ENCODE measurements at places on chromosomes 5 and 9. TPM values are rescaled to one million over a fixed set of nuclear protein-coding genes. Genes with fewer than 3 reads are reported as not detected.

DNA sequence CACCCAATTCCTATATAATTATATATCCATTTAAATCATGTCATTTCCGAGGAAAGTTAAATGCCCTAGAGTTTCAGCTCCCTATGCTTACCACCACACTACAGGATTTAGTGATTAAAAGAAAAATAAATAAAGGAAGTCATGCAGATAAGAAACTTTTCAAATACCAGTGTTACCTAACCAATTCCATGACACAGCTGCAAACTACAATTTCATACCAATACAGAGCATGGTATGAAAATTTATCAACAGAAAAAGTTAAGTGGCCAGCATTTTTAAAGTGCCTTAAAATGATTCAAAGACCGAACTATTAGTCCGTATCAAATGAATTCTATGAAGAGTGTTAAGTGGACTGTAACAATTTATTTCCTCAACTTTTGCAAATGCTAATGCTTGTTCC, 35.9 kb downstream of the CEP120 start:
- no peak for DNase-seq

- no peak for DNase-seq
These were observed 1.1 kb upstream of the UBE2QL1 start for GRCh38 chr5:6447384-6448140.

Gene NUTM2G
- not detected for total RNA-seq

DNA sequence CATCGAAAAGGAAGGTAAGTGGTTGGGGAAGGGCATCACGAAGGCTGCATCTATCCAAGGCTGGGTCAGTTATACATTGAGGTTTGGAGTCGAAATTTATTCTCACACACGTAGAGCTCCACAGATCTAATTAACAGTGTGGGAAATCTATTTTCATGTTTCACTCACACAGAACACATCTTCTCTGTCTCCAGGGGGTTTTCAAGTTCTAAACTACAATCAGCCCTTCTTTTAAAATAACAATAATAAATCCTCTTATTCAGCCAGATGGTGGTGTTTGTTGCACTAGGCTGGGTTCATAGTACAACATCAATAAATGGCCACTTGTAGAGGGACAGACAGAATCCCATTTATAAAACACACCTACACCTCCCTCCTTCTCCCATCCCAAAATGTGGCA, 174.5 kb upstream of the KLF9 start:
- no peak for DNase-seq

DNA sequence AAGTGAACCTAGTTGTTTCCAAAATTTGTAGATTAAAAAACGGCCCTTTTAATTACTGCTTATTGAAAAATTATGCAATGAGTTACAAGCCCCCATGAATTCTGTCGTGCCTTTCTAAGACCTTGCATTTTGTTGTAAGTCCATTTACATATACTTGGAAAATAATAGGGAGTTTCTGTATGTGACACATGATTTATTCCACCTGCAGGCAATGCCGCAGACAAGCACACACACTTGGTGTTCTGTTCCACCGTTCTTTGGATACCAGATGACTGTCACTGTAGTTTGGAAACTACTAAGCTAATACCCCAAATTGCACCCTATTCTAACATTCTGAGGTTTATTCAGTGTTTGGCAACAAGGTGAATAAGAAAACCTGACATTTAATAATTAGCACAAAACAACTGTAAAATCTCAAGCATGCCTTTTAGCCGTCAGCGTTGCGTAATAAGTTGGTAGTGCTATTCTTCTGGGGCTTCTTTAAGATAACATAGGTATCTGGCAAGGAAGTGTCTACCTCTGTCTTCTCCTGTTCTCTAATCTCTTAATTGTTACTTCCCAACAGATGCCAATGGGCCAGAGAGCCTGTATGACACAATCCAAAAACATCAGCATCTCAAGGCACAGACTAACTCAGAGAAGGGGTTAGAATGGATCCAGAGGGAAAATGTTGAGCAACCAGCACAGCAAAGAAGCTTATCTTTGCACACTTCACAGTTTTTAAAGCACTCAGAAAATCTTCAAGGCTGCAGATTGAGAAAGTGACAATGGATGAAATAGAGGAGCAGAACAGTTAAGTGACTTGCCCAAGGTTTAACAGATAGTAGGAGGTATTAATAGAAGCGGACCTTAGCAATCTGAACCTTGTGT, 48.2 kb upstream of the DPYSL3 start:
- DNase-seq, result no peak

DNA sequence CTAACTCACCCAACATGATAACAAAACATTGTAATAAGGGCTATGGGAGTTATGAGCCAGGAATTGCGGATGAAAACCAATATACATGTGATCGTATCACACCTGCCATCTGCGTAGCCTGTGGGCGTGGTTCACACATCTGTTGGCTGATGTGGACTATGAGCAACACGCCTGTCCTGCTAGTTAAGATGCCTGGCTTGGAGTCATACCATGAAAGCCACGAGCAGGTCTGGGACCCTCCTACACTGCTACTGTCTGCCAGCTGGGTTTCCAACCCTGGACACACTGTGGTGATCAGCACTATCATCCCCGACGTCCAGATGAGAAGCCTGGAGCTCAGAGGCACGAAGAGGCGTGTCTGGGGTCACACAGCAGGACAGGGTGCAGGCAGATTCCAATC, 40.2 kb downstream of the STK10 start:
- peak; percentile 73 for DNase-seq

Gene FOCAD
- 33.5 TPM for total RNA-seq

DNA sequence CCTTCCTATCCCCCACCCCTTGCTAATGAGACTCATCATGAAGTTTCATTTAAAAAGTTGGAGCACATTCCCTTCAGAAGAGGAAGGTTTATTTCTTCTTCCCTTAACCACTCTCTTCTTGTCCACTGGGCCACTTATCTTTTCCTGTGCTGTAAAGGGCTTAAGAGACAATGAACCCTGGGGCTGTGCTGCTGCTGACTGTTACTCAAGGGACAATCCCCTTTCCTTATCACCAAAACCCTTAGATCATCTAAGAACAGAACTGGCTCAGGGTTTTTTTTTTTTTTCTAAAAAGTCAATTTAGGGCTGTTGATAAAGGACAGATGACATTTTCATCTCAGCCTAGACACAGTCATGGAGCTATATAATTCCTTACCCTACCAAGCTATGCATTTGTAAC, 29.6 kb downstream of the CAPSL start:
- no peak for DNase-seq

GRCh38 chr9:33472881-33473615, 676 bp downstream of the NOL6 start:
- DNase-seq, result no peak

DNA sequence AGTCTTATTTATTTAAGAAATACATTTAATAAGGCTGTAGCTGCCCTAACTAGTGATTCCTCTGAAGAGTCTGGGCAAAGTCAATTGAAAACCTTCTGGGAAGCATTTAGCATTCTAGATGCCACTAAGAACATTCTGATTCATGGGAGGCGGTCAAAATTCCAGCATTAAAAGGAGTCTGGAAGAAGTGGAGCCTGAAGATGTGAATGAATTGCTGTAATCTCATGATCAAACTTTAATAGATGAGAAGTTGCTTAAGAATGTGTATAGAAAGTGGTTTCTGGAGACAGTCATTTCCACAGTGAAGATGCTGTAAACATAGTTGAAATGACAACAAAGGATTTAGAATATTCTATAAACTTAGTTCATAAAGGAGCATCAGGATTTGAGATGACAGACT, 61.4 kb downstream of the WDR41 start:
- DNase-seq, result no peak

Gene ERAP2
- 61.5 TPM for total RNA-seq

- DNase-seq, result no peak
These were observed 10.9 kb upstream of the PCDHB1 start for GRCh38 chr5:141040093-141040770.

Gene RGS7BP
- total RNA-seq, result 0.35 TPM

DNA sequence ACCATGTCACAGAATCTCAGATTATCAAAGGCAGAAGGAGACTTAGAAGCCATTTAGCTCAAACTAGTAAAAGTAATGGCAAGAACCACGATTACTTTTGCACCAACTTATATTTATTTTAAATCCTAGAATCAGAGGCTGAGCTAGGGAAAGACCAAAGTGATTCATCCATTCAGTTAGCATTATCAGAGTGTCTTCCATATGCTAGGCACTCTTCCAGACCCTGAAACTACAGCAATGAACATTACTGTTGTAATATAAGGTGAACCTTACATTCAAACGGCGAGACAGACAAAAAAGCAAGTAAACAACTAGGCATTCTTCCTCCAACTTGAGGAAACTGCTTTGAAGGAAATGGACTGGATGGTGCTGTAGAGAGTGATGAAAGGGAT, 7.9 kb downstream of the PDE6A start:
- DNase-seq, result no peak

Gene ZNF354C
- 5.8 TPM for total RNA-seq

- no peak for DNase-seq
These were observed 179.9 kb upstream of the SEMA6A start for GRCh38 chr5:116754556-116754955.

Gene DMRTA1
- 0.94 TPM for total RNA-seq

- no peak for DNase-seq
These were observed 165.0 kb downstream of the FBXL17 start for GRCh38 chr5:108216890-108217289.

Measured in Peyer's patch (tissue), 4 donors.